ENCODE measurements at places on chromosomes 1 and 21.
A peak's percentile ranks its signal among the peaks of the same experiment; 100 is the strongest.

- no peak for DNase-seq
Observed at GRCh38 chr1:93735722-93736121, 54.1 kb upstream of the BCAR3 start.

- DNase-seq: no peak
Observed at GRCh38 chr1:237032029-237032428, 10.0 kb upstream of the RYR2 start.

DNA sequence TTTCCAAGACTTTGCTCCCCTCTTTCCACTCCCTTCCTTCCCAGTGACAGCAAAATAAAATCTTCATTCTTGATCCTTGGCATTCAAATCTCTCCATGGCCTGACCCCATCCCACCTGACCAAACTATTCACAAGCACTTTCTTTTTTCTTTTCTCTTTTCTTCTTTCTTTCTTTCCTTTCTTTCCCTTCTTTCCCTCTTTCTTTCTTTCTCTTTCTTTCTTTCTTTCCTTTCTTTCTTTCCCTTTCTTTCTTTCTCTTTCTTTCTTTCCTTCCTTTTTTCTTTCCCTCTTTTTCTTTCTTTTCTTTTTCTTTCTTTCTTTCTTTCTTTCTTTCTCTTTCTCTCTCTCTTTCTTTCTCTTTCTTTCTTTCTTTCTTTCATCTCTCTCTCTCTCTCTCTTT is 207.1 kb downstream of the ADGRL2 start:
- no peak for DNase-seq

- DNase-seq: no peak
Observed at GRCh38 chr1:156592910-156593660, 1.5 kb downstream of the NAXE start.

GRCh38 chr21:35053356-35054096 is 4.4 kb upstream of the RUNX1 start:
- DNase-seq: no peak

- peak; percentile 13 for DNase-seq
Observed at GRCh38 chr1:231931846-231932454, 305.4 kb downstream of the DISC1 start.

GRCh38 chr1:44698138-44698537 is 23.6 kb downstream of the ARMH1 start:
- DNase-seq: no peak

DNA sequence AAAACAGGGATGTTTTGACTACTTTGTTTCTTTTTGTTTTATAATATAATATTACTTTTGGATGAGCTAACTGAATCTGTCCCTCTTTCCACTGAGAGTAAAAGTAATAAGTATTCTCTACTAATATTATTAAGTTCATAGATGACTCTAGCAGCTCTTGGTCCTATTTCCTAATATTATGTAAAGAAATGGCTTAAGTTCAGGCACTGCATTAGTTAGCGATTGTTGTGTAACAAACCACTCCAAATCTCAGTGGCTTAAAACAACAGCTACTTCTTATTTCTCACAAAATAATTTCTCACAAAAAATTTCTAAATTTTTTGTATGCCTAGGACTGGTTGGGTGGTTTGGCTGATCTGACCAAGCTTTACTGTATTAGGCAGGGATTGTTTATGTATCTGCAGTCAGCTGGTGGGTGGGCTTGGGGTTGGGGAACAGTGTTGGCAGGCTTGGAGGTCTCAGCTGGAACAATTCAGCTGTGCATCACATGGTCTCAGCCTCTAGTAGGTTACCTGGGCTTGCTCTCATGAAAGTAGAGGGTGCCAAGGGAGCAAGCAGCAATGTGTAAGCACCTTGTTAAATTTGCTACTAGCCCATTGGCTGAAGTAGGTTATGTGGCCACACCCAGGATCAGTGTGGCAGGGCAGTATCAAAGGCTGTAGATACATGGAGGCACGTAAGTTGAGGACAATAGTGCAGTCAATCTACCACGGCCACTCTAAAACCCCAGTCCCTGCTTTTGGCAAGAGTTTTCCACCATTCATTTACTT is 8.8 kb upstream of the CCT8 start:
- no peak for DNase-seq
